Activated naive CD8-positive, alpha-beta T cell treated with anti-CD3 and anti-CD28 coated beads for 36 hours (primary cell): ENCODE measurements at places on chromosomes 7 and 10.

DNA sequence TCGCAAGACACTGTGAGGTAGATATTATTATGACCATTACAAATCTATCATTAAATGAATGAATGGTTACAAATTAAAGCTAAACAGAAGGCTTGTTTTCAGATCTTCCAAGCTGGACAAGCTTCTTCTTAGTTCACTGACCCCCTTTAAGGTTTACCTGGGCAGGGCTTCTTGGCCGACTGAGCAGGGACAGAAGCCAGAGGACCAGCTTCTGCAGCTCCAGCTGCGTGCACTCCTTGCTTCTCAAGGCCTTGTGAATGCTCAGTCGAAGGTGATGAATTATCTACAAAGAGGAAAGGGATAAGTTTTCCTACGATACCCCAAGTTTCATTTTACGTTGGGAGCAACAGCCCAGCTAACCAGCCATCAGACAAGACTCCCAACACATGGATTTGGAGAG lies 9.3 kb downstream of the ZC3HAV1L start:
- no peaks in the 10 kb centered on the region for H3K27me3 ChIP-seq
- DNase-seq, result no peak
- H3K4me1 ChIP-seq, result no peaks in the 10 kb centered on the region

GRCh38 chr10:93290661-93291354 lies 191.3 kb downstream of the MYOF start:
- no peaks in the 10 kb centered on the region for H3K27me3 ChIP-seq
- H3K4me3 ChIP-seq, result no peak overlapping the region
- no peak overlapping the region for H3K27ac ChIP-seq
- H3K36me3 ChIP-seq, result no peaks in the 10 kb centered on the region

- H3K36me3 ChIP-seq, result no peaks in the 10 kb centered on the region
- H3K27me3 ChIP-seq, result no peaks in the 10 kb centered on the region
- no peaks in the 10 kb centered on the region for H3K4me1 ChIP-seq
- no peak for DNase-seq
- no peak overlapping the region for H3K27ac ChIP-seq
- H3K4me3 ChIP-seq, result no peak overlapping the region
Observed at GRCh38 chr7:146067880-146068279, 48.7 kb upstream of the CNTNAP2 start.

DNA sequence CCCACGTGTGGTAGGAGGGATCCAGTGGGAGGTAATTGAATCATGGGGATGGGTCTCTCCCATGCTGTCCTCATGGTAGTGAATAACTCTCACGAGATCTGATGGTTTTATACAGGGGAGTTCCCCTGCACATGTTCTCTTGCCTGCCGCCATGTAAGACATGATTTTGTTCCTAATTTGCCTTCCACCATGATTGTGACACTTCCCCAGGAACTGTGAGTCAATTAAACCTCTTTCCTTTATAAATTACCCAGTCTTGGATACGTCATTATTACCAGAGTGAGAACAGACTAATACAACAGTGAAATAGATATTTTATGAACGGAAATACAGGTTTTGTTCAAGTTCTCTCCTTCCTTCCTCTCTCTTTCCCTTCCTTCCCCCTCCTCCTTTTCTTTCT lies 15.8 kb downstream of the CALD1 start:
- no peaks in the 10 kb centered on the region for H3K4me1 ChIP-seq
- no peaks in the 10 kb centered on the region for H3K27me3 ChIP-seq
- H3K27ac ChIP-seq, result no peak overlapping the region
- no peak overlapping the region for H3K4me3 ChIP-seq

DNA sequence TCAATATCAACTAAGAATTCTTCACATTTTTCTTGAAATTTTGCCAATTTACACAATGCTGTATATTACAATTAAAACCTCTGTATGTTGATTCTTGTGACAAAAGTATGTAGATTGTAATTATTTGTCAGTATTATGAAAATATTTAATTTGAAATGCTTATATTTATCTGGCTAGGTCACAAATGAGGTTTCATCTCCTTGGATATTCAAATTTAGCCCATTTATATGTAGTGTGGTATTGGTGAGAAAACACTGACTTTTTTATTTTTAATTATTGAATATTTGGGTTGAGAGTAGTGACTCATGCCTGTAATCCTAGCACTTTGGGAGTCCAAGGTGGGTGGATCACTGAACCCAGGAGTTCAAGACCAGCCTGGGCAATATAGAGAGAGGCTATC lies 2.9 kb upstream of the RARRES2 start:
- DNase-seq, result no peak
- peaks cover 10% of the 10 kb centered on the region for H3K4me1 ChIP-seq
- no peak overlapping the region for H3K27ac ChIP-seq
- no peak overlapping the region for H3K4me3 ChIP-seq
